ENCODE measurements at places on chromosomes 5 and 9. TPM values are rescaled to one million over a fixed set of nuclear protein-coding genes. Genes with fewer than 3 reads are reported as not detected.
A peak's percentile ranks its signal among the peaks of the same experiment; 100 is the strongest.

GRCh38 chr5:10665799-10666198 lies 95.2 kb downstream of the DAP start:
- no peaks in the 10 kb centered on the region for H3K4me1 ChIP-seq
- DNase-seq = no peak
- no peak overlapping the region for H3K4me3 ChIP-seq

DNA sequence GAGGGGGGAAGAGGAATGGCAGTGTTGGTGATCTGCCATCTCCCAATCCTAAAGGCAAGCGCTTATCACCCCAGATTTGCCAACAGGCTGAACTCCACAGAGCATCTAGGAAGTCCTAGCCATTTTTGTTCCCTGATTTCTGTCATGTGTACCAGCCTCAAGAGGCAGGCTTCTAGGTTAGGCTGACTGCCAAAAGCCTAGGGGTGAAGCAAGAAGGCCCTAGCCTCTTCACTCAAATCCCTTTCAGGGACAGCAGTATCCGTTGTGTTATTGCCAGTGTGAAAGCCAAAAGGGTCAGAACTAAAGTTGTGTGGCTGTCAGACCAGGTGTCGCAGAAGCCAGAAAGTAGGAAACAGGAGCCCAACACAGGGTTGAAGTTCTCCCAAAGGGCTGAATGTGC lies 14.7 kb downstream of the IGIP start:
- H3K4me1 ChIP-seq = peaks cover 19% of the 10 kb centered on the region
- H3K4me3 ChIP-seq = no peak overlapping the region

The REEP2 gene
- total RNA-seq = 7.6 TPM

DNA sequence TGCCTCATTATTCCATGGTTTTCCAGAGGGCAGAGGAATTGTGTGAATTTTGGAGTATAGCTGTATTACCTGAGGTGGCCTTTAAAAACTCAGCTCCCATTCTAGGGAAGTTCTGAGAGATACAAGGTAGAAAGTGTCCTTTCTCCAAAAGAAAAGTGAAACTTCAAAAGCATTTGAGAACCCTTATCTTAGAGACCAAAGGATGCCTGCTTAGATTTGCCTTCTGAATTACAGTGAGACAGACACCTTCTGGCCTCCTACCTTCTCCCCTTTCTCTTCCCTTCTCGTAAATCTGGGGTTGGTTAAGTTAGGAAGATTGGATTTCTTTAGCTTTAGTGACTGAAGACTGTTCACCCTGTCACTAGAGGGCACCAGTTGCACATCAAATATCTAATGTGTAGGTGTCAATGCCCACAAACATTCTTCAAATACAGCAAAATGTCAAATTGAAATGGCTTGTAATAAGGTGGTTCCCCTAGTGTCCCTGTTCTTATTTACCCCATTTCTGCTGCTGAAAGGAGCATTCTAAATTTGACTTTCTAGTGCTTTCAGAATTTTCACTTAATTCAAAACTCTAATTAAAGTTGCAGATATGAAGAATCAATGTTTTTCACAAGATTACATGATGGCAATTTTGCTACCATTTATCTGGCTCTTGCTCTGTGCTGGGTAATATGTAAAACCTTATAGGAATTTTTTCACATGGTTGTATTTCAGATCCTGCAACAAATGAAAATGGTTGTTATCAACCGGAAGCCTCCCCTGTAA lies 46.7 kb downstream of the PRRC1 start:
- DNase-seq = peak; percentile 47
- H3K27ac ChIP-seq = no peak overlapping the region
- H3K4me3 ChIP-seq = no peak overlapping the region
- H3K4me1 ChIP-seq = no peaks in the 10 kb centered on the region

GRCh38 chr5:42870882-42871418 lies 59.3 kb upstream of the SELENOP start:
- H3K27ac ChIP-seq = no peak overlapping the region
- H3K4me3 ChIP-seq = no peak overlapping the region
- H3K27me3 ChIP-seq = no peaks in the 10 kb centered on the region
- no peaks in the 10 kb centered on the region for H3K4me1 ChIP-seq

The TUSC1 gene
- 11.4 TPM for total RNA-seq

The FBXW5 gene
- 119 TPM for total RNA-seq

Measured in heart right ventricle (tissue), 16 donors.